ENCODE measurements at places on chromosomes 5 and 9.

DNA sequence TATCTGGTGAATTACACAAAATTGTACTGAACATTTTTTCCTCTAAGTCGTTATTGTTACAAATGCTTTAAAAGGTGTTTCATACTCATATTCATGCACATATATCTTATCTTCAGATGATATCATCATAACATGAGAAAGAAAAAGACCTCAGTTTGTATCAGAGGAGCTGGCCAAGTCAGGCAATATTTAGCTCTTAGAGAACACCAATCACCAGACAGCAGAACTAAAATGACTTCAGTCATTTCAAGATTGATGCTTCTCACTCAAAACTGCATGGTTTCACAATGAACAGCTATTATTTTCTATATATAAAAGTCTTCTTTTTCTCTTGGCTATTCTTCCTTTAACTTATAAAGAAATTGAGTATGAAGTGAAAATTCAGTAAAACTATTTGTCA is 44.6 kb downstream of the TSSK1B start:
- DNase-seq = no peak

- no peak for DNase-seq
These were observed 72.8 kb downstream of the OTULIN start for GRCh38 chr5:14737291-14737690.

DNA sequence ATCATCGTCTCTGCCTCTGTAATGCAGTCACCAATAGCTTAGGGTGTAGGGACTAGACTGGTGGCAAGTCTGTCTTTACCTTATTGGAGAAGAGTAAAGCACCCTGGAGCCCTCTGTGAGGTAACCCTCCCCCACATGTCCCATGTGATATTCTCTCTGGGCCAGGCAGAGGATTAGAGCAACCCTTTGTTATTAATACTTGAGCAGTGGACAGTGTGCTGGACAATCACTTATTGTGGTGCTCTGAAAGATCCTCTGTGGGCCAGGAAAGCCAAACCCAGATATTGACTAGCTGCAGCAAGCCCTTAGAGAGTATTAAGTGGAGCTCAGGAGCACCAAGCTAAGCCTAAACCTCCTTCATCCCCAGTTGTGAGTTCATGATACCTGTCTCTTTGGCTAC is 139.7 kb upstream of the RUSC2 start:
- no peak for DNase-seq

GRCh38 chr9:116202219-116202912 is 48.8 kb downstream of the PAPPA start:
- DNase-seq = no peak

- DNase-seq = no peak
These were observed 653.8 kb upstream of the RIOK2 start for GRCh38 chr5:97836816-97837215.

DNA sequence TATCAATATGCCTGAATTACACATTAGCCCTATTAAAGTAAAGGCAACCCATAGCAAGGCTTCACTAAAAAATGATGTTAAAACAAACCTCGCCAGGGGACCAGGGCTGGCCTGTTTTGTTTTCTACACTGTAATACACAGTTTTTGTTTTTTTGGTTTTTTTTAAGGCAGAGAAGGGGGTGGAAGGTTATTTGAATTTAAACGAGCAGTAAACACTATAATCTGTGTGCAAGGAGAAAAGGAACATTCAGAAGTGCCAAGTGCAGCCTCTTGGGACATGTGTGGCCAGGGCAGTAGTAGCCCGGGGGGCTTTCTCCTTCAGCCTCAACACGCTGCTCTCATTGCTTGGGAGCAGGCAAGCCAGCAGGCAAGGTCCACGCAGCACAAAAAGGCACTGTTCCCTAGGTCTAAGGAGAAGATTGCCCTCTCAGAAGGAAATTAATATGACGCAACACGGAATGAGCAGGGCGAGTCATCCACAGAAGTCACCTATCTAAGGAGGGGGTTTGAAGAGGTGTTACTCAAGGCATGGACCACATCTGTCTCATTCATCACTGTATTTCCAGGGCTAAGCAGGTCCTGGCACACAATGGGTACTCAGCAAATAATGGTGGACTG is 16.2 kb downstream of the SIL1 start:
- no peak for DNase-seq

DNA sequence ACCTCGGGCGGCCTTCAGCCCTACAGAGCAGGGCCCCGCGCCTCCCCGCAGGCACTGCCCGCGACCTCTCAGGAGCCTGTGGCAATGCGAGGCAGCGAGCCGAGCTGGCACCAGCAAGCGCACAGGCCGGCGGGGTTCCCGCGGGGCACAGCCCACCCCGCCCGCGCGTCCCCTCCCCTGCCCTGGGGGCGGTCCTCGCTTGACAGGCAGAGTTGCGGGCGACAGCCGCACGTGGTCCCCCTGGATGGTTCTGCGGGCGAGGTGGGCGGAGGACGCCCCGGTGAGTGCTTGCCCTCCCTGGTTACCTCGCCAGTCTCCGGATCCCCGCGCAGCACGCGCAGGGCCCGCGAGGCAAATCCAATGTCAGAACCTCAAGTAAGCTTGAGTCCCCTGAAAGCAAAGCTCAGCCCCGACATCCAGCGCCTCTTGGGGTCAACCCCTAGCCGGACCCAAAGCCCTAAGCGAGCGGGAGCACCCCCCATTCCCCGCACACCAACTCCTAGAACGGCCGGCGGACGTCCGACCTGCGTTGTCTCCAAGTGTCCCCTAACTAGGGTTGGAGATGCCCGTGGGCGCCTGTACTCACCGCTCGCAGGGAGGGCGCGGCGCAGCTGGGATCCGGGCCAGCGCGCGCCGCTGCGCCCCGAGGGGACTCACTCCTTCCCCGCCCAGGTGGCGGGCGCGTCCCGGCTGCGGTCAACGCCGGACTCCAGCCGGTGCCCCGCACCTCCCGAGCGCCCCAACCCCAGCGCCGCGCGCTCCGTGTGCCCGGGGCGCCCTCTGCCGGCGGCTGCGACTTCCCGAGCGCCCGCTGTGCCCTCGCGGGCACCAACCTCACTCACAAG is at the start of gene DRD1:
Gene DRD1, minus strand, starts transcription at position 123 of the 845 bp plus-strand sequence. CDS start 1,083 bp downstream, outside the sequence.
- no peak for DNase-seq

DNA sequence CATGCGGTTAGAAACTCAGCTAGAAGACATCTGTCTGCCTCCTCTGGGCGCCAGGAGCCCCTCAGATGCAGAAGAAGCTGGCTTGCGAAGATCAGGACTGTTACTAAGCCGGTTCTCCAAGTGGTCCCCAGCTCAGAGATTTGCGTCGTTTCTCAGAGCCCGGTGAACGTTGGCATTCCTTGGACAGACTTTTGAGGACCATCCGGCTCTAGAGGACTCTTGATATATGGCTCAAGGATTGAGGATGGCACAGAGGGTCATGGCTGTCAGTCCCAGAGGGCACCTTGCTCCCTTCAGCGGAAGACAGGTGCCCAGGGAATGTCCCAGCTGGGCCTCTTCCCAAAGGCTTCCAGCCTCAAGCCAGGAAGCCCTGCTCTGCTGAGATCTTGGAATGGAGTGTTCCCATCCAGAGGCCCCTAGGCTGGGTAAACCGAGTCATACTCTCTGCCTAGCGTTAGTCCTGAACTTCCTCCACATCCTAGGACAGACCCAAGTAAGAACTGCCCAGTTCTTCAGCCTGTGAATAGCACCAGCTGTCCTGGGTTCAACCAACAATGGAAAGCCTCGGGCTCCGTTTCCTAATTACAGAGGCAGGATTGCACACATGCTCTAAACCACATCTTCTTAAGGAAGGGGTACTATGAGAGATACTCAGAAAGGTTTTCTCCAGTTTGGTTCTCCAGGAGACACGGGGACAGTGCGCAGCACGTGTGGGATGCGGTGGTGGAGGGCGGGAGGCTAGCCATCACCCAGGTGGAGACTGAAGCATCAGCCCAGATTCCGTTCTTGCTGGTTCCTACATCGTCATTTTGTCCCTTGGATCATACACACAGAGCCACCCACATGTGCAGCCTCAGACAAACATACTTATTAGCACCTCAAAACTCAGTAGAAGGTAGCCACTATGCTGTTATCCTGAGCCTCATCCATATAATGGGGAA is 51.4 kb downstream of the ZNF354C start:
- no peak for DNase-seq

- no peak for DNase-seq
These were observed 111.9 kb upstream of the FST start for GRCh38 chr5:53368516-53368915.

GRCh38 chr9:89379508-89380115 is 61.3 kb downstream of the SECISBP2 start:
- no peak for DNase-seq

All from SHP77 (cell line).